ENCODE measurements at places on chromosomes 7 and 10.

DNA sequence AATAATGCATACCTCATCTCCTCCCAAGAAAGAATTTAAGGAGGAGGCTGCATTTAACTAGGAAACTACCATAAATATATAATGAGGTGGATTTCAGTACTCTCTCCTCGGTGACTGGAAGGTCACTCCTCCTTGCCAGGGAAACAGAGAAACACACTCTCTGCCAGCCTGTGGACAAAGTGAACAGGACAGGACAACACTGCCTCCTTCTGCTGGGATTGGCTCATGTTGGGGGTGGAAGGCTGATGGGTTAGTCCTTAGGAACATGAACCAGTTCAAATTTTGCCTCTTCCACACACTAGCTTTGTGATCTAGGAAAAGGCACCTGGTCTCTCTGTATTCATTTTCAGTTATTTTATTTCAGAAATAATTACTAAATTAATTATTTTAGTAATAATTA is 50.6 kb upstream of the STEAP4 start:
- DNase-seq: no peak

GRCh38 chr10:71727738-71728737 is 8.5 kb upstream of the C10orf105 start:
- DNase-seq: peak; percentile 71

- DNase-seq: peak; percentile 8
These were observed 45.0 kb downstream of the DAGLB start for GRCh38 chr7:6402741-6403140.

GRCh38 chr7:12895296-12895695 is 207.9 kb downstream of the ARL4A start:
- no peak for DNase-seq

- DNase-seq: no peak
These were observed 14.3 kb downstream of the PCBD1 start for GRCh38 chr10:70874061-70874460.

- DNase-seq: no peak
These were observed 766 bp upstream of the EIF3B start for GRCh38 chr7:2353936-2354185.

- no peak for DNase-seq
These were observed 96.2 kb downstream of the NPTX2 start for GRCh38 chr7:98713165-98713810.

- no peak for DNase-seq
These were observed 7.7 kb downstream of the CCDC136 start for GRCh38 chr7:128799451-128799850.

DNA sequence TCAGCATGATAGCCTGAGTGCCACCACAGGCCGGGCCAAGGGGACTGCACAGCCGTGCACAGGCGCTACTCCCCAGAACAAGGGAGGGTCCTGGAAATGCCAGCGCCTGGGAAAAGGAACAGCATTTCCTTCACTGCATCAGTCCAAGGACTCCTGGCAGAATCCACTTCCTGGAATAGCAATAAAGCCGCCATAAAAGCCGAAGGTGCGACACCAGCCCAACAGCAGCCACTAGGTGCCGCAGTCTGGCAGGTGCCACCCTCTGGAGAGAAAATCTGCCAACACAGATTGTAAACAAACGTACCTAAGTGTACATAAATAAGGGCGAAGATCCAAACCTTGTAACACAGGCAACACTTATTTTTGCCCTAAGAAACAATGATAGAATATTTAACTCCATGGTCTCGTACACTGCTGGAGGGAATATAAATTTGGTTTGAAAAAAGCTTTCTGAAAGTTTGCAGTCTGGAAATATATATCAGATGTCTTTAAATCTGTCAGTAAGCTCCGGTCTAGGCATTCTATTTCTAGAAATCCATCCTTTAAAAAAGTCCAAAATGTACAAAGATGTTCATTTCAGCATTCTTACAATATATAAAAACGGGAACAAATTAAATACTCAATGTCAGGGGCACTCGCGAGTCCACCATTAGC is 22.2 kb downstream of the VOPP1 start:
- no peak for DNase-seq

DNA sequence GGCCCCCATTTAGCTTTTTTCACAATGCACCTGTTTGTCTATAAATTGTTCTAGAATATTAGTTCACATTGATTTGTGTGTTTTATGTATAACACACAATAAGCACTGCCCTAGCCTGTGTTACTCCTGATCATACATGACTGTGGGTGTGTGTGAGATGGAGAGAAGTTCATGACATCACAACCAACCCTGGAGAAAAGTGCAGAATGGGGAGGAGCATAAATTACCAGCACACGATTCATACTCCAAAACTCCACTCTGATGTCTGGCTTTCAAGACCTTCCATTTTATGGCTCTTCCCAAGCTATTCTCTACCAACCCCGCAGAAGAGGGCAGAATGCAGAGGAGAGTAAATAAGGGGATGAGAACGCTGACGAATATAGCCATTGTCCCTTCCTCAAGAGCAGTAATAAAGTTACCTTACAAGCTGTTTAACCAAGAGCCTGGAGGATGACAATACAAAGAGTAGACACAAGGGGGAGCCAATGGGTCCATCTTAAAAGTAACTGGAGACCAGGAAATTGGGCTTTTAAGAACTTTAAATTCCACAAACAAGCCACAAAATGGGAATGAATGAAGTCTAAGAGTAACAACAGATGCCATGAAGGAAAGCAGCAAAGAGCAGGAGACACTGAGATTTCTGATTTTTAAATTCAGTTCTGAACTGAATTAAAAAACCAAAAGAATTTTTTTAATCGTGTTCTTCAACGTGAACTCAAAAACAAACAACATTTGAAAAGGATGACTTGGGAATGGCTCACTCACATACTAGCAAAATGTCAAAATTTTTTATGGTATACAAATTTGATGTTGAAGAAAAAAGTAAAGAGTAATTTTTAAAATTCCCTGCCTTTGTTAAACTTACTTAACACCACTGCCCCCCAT is 159.6 kb downstream of the PARD3 start:
- no peak for DNase-seq

GRCh38 chr10:132722394-132723329 is 63.3 kb downstream of the NKX6-2 start:
- peak; percentile 82 for DNase-seq

- no peak for DNase-seq
These were observed 45.3 kb upstream of the PDLIM1 start for GRCh38 chr10:95335933-95336699.

DNA sequence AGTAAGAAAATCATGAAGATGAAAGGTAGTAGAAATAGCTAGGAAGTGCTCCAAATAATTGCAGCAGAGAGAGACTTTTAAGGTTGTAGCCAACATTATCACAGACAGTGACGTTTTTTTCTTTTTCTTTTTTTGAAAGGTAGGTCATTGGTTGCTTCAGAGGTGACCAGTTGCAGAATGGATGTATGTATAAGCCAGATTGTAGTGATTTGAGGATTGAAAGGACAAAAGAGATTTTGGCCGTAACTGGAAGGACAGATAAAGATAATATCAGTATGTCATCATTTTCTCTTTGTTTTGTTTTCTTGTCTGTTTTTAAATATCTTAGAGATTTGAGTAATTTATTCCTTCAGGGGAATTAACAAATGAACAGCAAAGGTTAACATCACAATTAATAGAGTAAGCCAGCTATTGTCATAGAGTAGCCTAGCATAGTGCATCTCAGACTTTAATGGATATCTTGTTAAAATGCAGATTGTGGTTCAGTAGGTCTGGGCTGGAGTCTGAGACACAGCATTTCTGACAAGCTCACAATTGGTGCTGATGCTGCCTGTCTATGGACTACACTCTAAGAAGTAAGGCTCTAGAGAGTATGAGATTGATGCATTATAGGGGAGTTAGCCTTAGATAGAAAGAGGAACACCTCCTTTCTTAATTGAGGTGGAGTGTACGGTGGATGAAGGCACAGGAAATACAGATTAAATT is 28.3 kb downstream of the CDK13 start:
- no peak for DNase-seq

DNA sequence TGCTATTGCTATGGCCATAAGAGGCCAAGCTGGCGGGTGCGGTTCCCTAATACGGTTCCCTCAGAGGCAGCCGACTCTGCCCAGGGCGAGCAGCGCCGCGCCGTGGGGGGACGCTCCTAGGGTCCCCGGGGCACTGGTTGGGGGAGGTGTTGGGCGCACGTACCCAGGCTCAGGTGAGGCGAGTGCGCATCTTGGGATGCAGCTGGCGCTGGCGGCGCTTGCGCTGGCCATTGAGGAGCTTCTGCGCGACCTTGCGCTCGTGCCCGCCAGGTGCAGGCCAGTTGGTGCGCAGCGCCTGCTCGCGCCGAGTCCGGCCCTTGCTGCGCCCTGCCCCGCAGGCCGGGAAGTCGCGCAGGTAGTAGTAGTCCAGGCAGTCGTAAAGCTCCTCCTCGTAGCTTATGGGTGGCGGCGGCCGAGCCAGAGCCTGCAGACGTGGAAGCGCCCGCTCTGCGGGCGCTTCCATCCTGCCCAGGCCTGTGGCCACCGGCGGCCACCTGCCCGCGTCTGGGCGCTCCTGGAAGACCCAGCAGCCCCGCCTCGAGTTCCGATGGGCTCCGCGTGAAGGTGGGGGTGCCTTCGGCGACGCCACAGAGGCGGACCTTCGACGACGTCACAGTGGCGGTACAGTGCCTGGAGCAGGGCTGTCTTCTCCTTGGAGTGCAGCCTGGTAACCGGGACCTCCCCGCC is at the start of gene NUPR2:
Gene NUPR2, minus strand, starts transcription at position 566 of the 687 bp plus-strand sequence. Its CDS starts 103 bp downstream, at position 463.
- no peak for DNase-seq

GRCh38 chr7:69032848-69033247 is 565.4 kb upstream of the AUTS2 start:
- no peak for DNase-seq

GRCh38 chr7:94115316-94115715 is 111.2 kb upstream of the BET1 start:
- DNase-seq: no peak

GRCh38 chr7:57775396-57776088 is 325.6 kb downstream of the ZNF716 start:
- DNase-seq: no peak

DNA sequence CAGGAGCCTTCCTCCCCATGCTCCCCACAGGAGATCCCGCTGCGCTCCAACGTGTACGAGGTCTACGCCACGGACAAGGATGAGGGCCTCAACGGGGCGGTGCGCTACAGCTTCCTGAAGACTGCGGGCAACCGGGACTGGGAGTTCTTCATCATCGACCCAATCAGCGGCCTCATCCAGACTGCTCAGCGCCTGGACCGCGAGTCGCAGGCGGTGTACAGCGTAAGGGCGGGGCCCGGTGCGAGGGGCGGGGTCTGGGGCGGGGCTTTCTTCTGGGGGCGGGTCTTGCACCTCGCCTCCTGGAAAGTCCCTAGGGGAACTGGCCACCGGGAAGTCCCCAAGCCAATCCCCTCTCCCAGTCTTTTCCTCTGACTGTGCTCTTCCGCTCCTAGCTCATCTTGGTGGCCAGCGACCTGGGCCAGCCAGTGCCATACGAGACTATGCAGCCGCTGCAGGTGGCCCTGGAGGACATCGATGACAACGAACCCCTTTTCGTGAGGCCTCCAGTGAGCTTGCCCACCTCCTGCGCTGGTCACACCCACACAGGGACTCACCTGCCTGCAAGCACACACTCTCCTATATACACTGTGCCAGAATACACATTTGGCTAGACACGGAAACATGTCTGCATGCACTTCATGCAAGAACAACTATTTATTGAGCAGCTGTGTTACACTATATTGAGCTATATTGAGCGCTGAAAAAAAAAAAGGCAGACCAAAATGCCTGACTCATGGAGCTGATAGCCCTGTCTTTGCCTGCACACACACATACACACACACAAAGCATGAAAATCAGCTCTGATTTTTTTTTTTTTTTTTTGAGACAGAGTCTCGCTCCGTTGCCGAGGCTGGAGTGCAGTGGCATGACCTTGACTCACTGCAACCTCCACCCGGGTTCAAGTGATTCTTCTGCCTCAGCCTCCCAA is 32.7 kb upstream of the VSIR start:
- DNase-seq: no peak

DNA sequence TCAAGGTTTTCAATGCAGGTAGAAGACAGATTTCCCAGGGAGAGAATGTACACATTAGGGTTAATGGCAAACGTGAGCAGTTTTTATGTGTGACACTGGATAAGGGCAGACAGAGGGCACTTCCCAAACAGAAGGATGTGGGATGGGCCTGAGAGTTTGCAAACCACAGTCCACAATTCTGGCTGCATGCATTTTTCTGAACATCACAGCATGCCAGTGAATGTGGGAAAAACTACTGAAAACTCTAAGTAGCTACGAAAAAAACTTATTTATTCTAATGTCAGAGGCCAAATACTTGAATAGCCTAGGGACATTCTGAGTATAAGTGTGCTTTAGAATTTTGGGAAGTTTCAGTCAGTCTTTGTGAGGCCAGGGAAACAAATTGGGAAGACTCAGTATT is 145.9 kb downstream of the NRCAM start:
- DNase-seq: no peak

DNA sequence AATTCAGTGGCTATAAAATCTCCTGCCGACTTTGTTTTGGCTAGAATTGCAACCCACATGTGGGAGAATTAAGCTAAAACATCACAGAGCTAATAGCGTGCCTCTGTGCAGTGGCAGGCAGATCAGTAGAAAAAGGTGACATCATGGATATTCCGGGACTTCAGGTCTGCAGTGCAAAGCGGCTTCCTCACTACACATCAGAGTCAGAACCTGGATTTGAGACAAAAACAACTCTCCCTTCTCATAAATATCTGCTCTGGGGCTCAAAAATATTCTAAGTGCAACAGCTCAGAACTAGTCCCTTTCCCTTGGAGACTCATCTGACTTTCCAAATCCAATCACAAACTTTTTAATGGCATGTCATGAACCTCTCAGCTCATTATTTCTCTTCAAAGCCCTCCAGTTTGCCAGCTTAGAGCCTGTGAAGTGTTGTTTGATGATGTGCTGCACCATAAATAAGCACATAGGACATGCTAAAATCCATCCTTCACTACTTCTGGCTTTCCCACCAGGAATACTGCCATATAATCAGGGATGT is 337.1 kb downstream of the RNLS start:
- DNase-seq: peak; percentile 57

- DNase-seq: no peak
These were observed 28.3 kb downstream of the C10orf71 start for GRCh38 chr10:49327036-49327813.

DNA sequence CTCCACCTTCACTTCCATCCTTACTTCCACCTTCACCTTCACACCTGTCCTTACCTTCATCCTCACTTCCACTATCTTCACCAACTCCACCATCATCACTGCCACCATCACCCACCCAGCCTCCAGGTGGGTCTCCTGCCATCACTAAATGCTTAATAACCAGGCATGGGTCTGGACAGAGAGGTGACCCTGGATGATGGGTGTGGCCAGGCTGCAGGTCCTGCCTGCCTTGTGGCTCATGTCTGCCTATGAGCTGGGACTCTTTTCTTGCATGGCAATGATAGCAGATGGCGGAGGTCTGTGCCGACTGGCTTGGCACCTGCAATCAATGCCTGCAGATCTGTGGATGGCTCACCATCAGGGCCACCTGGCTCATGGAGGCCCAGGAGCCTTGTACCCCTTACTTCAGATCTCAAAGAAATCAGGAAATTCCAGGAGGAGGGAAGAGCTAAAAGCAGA is 60.1 kb upstream of the ELN start:
- DNase-seq: no peak

DNA sequence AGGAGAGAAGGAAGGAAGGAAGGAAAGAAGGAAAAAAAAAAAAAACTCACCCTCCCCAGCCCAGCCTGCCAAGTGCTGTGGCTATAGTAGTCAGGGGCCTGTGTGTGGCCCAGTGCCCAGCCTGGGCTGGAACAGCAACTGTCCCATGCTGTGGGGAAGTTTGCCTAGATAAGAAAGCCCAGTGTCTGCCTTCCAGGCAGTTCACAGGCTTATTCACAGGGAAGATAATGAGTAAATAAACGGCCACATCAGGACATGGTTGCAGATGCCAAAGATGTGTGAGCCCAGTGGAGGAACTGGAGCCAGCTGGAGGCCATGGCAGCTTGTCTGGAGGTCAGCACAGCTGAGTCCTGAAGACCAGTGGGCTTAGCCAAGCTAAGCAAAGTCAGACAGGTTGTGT is 132.4 kb upstream of the FOXK1 start:
- DNase-seq: no peak
